ENCODE measurements at places on chromosomes 7 and 10.

GRCh38 chr10:95408983-95409873, 118.4 kb upstream of the PDLIM1 start:
- no peak for DNase-seq

DNA sequence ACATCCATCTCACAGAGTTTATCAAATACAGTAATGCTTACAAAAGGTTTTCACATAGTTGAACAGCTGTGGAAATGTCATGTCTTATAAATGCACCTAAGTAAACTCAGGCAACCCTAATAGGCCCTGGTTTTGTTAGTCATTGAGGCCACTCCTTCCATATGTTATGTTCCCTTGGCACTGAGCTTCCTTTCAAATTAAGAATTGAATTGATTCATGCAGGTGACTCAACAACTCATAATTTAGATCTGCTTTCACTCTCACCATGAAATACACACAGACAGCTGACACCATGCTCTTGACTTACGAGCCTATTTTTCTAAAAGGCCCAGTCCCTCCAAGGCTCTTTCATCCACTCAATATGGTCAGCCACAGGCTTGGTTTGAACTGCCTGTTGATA, 476.9 kb downstream of the KCNMA1 start:
- no peak for DNase-seq

GRCh38 chr7:33190688-33191304, 61.4 kb downstream of the BBS9 start:
- no peak for DNase-seq

- DNase-seq, result no peak
Measured at GRCh38 chr7:30598121-30598876, 3.6 kb downstream of the GARS1 start.

DNA sequence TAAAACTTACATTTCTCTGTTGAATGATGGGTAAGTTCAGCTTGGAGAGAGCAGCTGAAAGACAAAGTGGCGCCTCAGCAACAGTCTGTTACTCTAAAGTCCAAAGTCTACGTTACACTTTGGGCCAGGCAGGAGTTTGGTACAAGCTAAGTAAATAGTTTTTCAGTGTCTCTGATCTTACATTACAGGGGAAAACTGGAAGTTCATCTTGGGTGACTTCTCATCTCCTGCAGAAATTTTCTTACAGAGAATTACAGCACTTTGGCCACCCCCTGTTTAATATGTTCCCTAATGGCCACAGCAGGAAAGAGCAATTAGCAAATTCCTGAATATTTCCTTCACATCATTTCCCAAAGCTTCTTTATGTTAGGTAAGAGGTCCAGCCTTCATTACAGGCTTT, 67.1 kb downstream of the ABCC2 start:
- DNase-seq, result peak; percentile 18

DNA sequence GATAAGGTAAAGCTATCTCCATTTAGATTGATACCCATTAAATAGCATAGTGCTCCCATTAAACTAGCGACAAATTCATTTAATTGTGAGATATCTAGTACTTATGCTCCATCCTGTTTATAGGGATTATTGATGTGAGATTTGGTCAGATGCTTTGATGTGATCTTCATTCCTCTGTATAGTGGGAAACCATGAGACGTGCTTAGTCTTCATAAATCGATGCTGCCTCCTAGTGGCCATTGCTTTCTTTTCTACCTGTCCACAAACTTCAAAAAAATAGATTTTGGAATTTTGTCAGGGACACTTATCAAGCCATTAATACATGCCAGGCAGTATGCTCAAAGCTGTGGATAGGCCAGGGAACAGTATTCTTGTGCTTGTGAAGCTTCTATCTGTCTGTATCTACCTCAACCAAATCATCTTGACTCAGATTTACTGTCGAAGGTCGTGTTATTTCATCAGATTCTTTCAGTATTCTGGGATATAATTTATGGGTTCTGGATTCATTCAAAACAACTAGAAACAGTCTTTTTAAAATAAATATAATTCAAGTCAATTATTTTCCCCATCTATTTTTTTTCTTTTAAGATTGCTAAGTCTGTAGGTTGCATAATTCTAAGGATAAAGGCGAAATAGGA, 12.0 kb downstream of the LSM8 start:
- DNase-seq, result peak; percentile 28

- no peak for DNase-seq
Measured at GRCh38 chr7:20316706-20317105, 14.0 kb upstream of the ITGB8 start.

DNA sequence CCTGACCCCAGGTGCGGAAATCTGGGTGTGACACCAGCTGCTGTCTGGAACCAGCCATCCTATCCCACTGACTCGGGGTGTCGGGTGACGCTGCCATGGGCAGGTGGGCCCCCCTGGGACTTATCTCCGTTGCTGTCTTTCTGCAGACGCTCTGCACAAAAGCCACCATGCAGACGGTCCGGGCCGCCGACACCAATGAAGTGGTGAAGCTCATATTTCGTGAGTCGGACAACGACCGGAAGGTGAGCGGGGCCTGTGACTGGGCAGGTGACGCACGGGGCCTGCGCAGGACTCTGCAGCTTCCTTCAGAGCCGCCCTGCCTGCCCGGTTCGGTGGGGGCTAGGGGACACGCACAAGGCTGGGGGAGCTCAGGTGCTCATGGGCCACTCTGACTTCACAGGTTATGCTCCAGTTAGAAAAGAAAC, 36.6 kb downstream of the NKX6-2 start:
- DNase-seq, result no peak
